Ovary (tissue), 10 donors: ENCODE measurements at places on chromosomes 2 and 18.

DNA sequence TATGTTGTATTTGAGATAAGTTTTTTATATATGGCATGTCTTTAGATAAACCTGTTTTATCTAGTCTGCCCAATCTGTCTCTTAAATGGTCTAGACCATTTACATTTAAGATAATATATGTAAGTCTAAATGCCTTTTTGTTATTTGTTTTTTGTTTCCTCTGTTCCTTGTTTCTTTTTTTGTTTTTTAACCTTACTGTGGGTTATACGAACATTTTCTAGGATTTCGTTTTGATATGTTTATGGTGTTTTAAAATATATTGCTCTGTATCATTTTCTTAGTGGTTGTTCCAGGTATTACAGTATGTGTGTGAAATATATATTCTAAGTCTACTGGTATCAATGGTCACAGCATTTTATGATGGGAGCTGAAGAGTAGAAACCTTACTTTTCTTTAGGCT lies 13.3 kb downstream of the BCL2L11 start:
- no peak overlapping the region for H3K27ac ChIP-seq
- H3K27me3 ChIP-seq = no peaks in the 10 kb centered on the region
- DNase-seq = no peak
- H3K4me1 ChIP-seq = peaks cover 3% of the 10 kb centered on the region

GRCh38 chr2:199457147-199458008 lies at the start of gene SATB2:
Gene SATB2 (minus strand): TSS chr2:199457939. CDS start chr2:199456037, 1,902 bp downstream.
- H3K27me3 ChIP-seq = peaks cover 3% of the 10 kb centered on the region
- peak within 1 kb of the TSS; percentile 92 for H3K4me3 ChIP-seq
- peak; percentile 41 for DNase-seq
- H3K27ac ChIP-seq = peak within 1 kb of the TSS; percentile 44
- H3K4me1 ChIP-seq = peaks cover 14% of the 10 kb centered on the region
- H3K36me3 ChIP-seq = no peaks in the 10 kb centered on the region

GRCh38 chr2:64846177-64846576 lies 143.0 kb upstream of the SLC1A4 start:
- H3K27me3 ChIP-seq = no peaks in the 10 kb centered on the region
- no peaks in the 10 kb centered on the region for H3K36me3 ChIP-seq
- no peak overlapping the region for H3K27ac ChIP-seq
- H3K4me3 ChIP-seq = no peak overlapping the region
- no peaks in the 10 kb centered on the region for H3K4me1 ChIP-seq

DNA sequence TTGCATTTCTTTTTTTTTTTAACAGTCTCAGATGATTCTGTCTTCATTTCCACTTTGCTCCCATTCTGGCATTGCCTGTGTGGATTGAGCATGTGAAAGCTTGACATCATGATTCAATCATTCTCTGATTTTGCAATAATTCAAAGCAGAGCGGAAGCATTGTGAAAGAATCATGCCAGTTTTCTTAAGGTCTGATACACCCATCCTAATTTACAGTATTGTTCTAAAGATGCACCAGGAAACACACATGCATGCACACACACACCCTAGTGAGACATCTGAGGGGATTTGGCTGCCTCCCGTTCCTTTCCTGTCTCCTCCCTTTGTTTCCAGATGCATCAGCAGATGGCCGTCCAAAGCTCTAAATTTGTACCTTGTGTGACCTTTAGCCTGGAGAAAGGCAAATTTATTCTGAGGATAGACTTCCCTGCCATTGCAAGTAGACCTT lies 97.3 kb downstream of the FMNL2 start:
- H3K36me3 ChIP-seq = no peaks in the 10 kb centered on the region
- peaks cover 6% of the 10 kb centered on the region for H3K4me1 ChIP-seq
- no peak overlapping the region for H3K27ac ChIP-seq
- no peak overlapping the region for H3K4me3 ChIP-seq

GRCh38 chr2:10489842-10490555 lies 41.9 kb upstream of the ODC1 start:
- no peaks in the 10 kb centered on the region for H3K4me1 ChIP-seq
- DNase-seq = no peak
- H3K36me3 ChIP-seq = no peaks in the 10 kb centered on the region
- no peaks in the 10 kb centered on the region for H3K27me3 ChIP-seq

DNA sequence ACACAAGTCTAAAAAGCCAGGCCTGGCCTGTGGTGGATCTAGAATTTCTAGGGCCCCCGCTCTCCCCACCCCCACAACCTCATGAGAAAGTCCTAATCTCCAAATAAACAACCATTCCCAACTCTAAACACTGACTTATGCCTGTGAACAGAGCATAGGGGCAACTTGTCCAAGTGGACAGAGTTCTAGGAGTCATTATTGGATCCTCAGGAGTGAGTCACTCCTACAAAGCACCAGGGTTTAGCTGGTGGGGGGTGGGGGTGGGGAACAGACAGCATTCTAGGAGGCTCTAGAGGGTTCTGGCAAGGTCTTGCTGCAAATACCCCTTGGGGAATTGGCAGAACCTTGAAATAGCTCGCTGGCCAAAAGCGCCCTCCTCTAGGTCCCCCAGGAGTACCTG lies 83.3 kb downstream of the ZCCHC2 start:
- H3K27me3 ChIP-seq = no peaks in the 10 kb centered on the region
- H3K36me3 ChIP-seq = no peaks in the 10 kb centered on the region
- DNase-seq = no peak
- peaks cover 1% of the 10 kb centered on the region for H3K4me1 ChIP-seq
- H3K27ac ChIP-seq = no peak overlapping the region
- H3K4me3 ChIP-seq = no peak overlapping the region

GRCh38 chr2:20682167-20682920 lies 15.4 kb downstream of the GDF7 start:
- no peaks in the 10 kb centered on the region for H3K4me1 ChIP-seq
- H3K27me3 ChIP-seq = no peaks in the 10 kb centered on the region
- H3K27ac ChIP-seq = no peak overlapping the region
- no peak for DNase-seq

GRCh38 chr18:76465630-76466409 lies 29.2 kb downstream of the ZNF516 start:
- H3K4me3 ChIP-seq = no peak overlapping the region
- no peak overlapping the region for H3K27ac ChIP-seq
- no peaks in the 10 kb centered on the region for H3K27me3 ChIP-seq
- no peaks in the 10 kb centered on the region for H3K36me3 ChIP-seq

GRCh38 chr18:22694954-22695353 lies 238.2 kb upstream of the RBBP8 start:
- no peak overlapping the region for H3K4me3 ChIP-seq
- peak; percentile 70 for DNase-seq

DNA sequence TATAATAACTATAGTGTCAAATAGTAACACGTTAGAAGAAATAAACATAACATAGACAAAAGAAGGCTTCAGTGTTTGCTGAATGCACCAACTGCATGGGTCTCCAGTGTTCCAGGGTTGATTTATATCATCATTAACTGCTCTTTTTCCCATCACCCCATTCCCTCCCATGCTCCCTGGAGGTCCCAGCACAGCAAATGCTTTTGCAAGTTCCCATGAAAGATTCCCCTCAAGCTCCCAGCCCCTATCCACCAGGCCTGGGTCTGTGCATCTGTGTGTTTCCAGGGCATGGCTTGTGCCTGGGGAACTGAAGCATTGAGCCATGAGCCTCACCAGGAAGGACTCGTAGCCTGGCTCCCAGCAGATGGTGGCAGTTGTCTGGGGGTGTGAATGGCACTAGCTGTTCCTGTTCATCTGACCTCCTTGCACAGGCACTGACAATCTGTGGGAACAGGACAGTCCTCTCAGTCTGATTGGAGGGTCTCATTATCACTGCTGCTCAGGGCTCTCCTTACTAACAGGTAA lies 164.6 kb upstream of the RMP24 start:
- no peak overlapping the region for H3K27ac ChIP-seq
- no peaks in the 10 kb centered on the region for H3K36me3 ChIP-seq
- H3K27me3 ChIP-seq = no peaks in the 10 kb centered on the region
- no peak for DNase-seq
- no peaks in the 10 kb centered on the region for H3K4me1 ChIP-seq

- DNase-seq = no peak
- peaks cover 3% of the 10 kb centered on the region for H3K27me3 ChIP-seq
- H3K4me3 ChIP-seq = no peak overlapping the region
Measured at GRCh38 chr18:62331581-62332356, 6.7 kb downstream of the TNFRSF11A start.
